ENCODE measurements at places on chromosomes 1 and 21. TPM values are rescaled to one million over a fixed set of nuclear protein-coding genes. Genes with fewer than 3 reads are reported as not detected.

DNA sequence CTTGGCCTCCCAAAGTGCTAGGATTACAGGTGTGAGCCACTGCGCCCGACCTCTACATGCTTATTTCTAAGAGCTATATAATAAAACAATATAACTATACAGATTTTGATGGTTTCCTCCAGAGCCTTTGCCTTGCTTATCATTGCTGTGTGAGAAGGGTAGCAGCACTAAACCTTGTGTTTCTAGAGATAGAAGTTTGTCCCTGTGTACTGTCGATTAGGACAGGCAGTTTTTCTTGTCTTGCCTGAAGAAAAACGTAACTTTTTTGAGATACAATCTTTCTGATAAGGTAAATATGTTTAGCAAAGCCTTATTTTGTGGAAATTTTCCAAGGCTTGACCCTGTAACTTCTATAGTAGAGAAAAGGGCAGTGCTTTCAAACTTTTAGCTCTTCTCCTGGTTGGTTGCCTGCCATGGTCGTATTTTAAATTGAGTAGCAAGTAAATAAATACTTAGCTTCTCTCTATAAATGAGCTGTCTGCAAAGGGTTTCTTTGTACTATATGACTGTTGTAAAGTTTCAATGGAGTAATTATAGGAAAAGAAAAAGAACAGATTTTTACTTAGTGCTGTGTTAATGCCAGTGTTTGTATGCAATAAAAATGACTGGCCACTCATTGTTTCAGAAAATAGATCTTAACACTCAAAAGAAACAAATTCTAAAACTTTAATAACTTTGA is 86.4 kb upstream of the CACYBP start:
- no peaks in the 10 kb centered on the region for H3K27me3 ChIP-seq
- no peak for DNase-seq

GRCh38 chr1:51561702-51562101 is 42.6 kb upstream of the EPS15 start:
- no peaks in the 10 kb centered on the region for H3K27me3 ChIP-seq
- DNase-seq, result no peak
- no peak overlapping the region for H3K4me3 ChIP-seq
- peaks cover 13% of the 10 kb centered on the region for H3K4me1 ChIP-seq
- H3K36me3 ChIP-seq, result no peaks in the 10 kb centered on the region
- no peak overlapping the region for H3K27ac ChIP-seq

GRCh38 chr1:155968051-155968400 is 10.3 kb downstream of the ARHGEF2 start:
- H3K4me1 ChIP-seq, result peaks cover 81% of the 10 kb centered on the region
- H3K27ac ChIP-seq, result peak overlapping the region; percentile 59
- H3K4me3 ChIP-seq, result peak overlapping the region; percentile 3
- H3K27me3 ChIP-seq, result no peaks in the 10 kb centered on the region

DNA sequence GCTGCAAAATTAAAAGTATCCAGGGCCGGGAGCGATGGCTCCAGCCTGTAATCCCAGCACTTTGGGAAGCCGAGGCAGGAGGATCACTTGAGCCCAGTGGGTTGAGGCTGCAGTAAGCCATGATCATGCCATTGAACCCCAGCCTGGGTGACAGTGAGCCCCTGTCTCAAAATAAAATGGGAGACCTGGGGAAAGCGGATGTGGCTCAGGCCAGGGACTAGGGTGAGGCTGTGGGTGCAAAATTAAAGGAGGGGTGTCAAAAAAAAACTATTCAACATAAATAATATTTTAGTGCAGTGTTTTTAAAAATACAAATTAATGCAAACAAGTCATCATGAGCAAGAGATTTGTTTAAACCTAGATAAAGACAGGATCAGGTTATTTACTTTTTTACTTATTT is 100.1 kb upstream of the SLC45A1 start:
- no peak for DNase-seq
- peaks cover 27% of the 10 kb centered on the region for H3K27me3 ChIP-seq
- H3K27ac ChIP-seq, result no peak overlapping the region
- peaks cover 14% of the 10 kb centered on the region for H3K4me1 ChIP-seq
- peak overlapping the region; percentile 51 for H3K4me3 ChIP-seq
- H3K36me3 ChIP-seq, result no peaks in the 10 kb centered on the region

- no peak for DNase-seq
- no peaks in the 10 kb centered on the region for H3K4me1 ChIP-seq
- no peak overlapping the region for H3K27ac ChIP-seq
- H3K4me3 ChIP-seq, result no peak overlapping the region
- H3K36me3 ChIP-seq, result no peaks in the 10 kb centered on the region
These were observed 482.9 kb downstream of the PTBP2 start for GRCh38 chr1:97204468-97204867.

LAPTM5 gene
- 642 TPM for total RNA-seq

DNA sequence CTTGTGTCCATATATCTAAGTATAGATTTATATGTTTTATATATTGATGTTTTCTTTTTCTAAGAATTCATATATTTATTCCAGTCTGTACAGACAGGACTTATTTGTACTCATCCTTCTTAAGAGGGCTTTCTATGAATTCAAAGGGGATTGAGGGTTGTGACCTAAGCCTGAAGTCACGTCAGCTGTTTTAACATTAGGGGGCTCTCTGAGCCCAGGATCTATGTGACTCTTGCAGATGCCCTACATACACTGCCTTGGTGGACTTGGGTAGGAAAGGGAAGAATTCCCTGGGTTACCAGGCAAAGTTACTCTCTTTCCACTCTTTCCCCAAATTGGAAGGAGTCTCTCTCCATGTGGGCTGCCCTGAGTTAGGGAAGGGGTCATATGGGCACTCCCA is 283.8 kb upstream of the DAB1 start:
- no peaks in the 10 kb centered on the region for H3K4me1 ChIP-seq
- H3K27me3 ChIP-seq, result no peaks in the 10 kb centered on the region
- no peaks in the 10 kb centered on the region for H3K36me3 ChIP-seq
- no peak for DNase-seq

GRCh38 chr1:202189001-202189790 is 4.4 kb upstream of the LGR6 start:
- H3K36me3 ChIP-seq, result no peaks in the 10 kb centered on the region
- peak; percentile 70 for DNase-seq
- peaks cover 18% of the 10 kb centered on the region for H3K4me1 ChIP-seq
- peaks cover 15% of the 10 kb centered on the region for H3K27me3 ChIP-seq
- no peak overlapping the region for H3K27ac ChIP-seq
- no peak overlapping the region for H3K4me3 ChIP-seq

DNA sequence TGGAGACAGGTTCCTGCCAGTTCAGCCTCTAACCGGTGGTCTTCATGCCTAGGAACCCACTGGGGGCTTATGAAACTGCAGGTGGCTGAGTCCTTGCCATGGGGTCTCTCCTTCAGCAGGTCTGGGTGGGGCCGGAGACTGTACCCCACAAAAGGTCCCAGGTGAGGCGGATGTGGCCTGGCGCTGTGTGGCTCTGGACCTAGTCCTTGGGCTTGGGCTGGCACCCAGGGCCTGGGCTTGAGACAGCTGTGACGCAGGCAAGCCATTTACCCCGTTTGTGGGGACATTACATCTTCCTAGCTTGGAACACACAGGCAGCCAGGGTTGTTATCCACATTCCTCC is 5.9 kb upstream of the SLX9 start:
- no peaks in the 10 kb centered on the region for H3K36me3 ChIP-seq
- DNase-seq, result no peak
- H3K4me3 ChIP-seq, result no peak overlapping the region
- H3K27ac ChIP-seq, result no peak overlapping the region
- peaks cover 46% of the 10 kb centered on the region for H3K4me1 ChIP-seq

DNA sequence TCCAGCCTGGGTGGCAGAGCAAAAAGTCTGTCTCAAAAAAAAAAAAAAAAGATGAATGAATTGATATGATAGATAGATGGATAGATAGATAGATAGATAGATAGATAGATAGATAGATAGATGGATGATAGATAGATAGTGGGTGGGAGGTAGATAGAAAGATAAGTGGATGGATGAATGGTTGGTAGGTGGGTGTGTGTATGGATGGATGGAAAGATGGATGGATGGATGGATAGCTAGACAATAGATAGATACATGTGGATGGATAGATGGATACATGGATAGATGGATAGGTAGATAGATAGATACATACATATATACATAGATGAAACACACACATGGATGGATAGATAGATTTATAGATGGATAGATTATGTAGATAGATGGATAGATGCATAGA is 28.5 kb downstream of the TRPM2 start:
- no peaks in the 10 kb centered on the region for H3K27me3 ChIP-seq
- no peaks in the 10 kb centered on the region for H3K36me3 ChIP-seq
- no peak for DNase-seq
- no peaks in the 10 kb centered on the region for H3K4me1 ChIP-seq
- H3K27ac ChIP-seq, result no peak overlapping the region
- no peak overlapping the region for H3K4me3 ChIP-seq

- no peak overlapping the region for H3K4me3 ChIP-seq
- H3K4me1 ChIP-seq, result no peaks in the 10 kb centered on the region
- H3K27ac ChIP-seq, result no peak overlapping the region
- no peaks in the 10 kb centered on the region for H3K27me3 ChIP-seq
- no peaks in the 10 kb centered on the region for H3K36me3 ChIP-seq
These were observed 372.5 kb upstream of the ST6GALNAC5 start for GRCh38 chr1:76494807-76495206.

TRABD2B gene
- total RNA-seq, result not detected

GRCh38 chr1:47659146-47659545 is 221.3 kb downstream of the FOXD2 start:
- H3K27ac ChIP-seq, result no peak overlapping the region
- no peaks in the 10 kb centered on the region for H3K4me1 ChIP-seq
- peaks cover 12% of the 10 kb centered on the region for H3K27me3 ChIP-seq

ITGB2 gene
- total RNA-seq, result 283 TPM

TEDDM1 gene
- total RNA-seq, result not detected

DNA sequence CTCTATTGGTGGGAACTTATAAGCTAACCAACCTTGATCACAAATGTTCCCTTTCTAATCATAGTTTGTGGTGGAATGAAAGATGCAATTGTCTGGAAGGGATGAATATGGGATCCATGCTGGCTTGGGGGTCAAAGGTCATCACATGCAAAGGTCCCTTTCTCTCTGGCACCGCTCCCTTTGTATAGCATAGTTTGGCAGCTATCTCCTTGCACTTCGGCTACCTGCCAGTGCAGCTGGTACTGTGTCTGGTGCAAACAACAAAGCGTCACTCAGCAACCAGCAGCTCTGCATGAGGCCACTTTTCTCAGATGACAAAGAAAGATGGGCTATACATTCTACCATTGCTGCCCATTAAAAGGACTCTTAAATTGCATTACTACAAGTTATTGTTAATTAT is 188.2 kb upstream of the NFIA start:
- no peaks in the 10 kb centered on the region for H3K27me3 ChIP-seq
- no peak for DNase-seq
- no peak overlapping the region for H3K27ac ChIP-seq

TSPEAR gene
- total RNA-seq, result not detected

- H3K27ac ChIP-seq, result no peak overlapping the region
- no peak for DNase-seq
- no peaks in the 10 kb centered on the region for H3K36me3 ChIP-seq
- peaks cover 15% of the 10 kb centered on the region for H3K4me1 ChIP-seq
- no peaks in the 10 kb centered on the region for H3K27me3 ChIP-seq
These were observed 3.4 kb upstream of the B3GALNT2 start for GRCh38 chr1:235507623-235508022.

FNDC10 gene
- 1.3 TPM for total RNA-seq

DNA sequence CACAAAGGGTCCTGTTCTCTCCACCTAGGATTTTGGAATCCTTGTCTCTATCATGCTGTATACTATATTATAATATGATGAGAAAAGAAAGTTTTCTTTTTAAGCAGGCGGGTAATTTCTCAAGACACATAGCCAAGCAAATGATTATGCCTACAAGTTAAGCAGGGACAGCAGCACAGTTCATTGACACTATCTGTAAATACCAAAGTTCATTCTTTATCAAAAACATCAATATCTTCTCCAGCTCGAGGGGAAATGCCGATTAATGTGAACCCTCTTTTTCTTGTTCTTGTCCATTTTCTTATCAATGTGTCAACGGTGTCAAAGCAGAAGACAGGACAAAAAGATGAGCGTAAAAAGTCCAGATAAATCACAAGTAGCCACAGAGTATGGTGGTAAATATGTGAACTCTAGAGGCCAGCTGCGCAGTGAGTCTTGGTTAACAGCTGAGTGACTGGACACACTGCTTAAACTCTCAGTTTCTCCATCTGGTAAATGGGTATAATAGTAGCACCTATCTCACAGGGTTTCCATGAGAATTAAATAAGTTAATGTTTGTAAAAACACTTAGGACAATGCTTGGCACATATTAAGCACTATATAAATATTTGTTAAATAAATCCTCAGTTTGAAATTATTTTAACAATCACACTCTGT is 30.9 kb downstream of the LPAR3 start:
- no peak overlapping the region for H3K4me3 ChIP-seq
- H3K27me3 ChIP-seq, result no peaks in the 10 kb centered on the region
- no peaks in the 10 kb centered on the region for H3K36me3 ChIP-seq
- peaks cover 29% of the 10 kb centered on the region for H3K4me1 ChIP-seq
- no peak for DNase-seq

DNA sequence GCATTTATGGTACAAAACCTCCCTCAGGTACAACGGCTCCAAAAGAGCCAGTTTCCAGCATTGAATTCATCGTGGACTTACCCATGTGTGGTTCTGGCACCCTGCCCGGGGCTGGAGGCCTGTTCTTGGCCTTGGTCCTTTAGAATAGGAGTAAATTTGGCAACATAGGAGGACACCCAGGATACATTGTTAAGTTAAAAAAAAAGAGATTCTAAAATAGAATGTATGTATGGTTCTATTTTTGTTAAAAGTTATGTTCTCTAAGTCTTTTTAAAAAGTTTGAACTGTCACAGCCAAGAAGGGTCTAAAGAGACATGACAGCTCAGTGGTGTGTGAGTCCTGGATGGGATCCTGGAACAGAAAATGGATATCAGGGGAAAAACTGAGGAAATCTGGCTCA is 25.9 kb downstream of the EPHX1 start:
- no peaks in the 10 kb centered on the region for H3K36me3 ChIP-seq
- no peak overlapping the region for H3K4me3 ChIP-seq
- no peaks in the 10 kb centered on the region for H3K27me3 ChIP-seq
- peaks cover 15% of the 10 kb centered on the region for H3K4me1 ChIP-seq
- H3K27ac ChIP-seq, result no peak overlapping the region
- no peak for DNase-seq

DNA sequence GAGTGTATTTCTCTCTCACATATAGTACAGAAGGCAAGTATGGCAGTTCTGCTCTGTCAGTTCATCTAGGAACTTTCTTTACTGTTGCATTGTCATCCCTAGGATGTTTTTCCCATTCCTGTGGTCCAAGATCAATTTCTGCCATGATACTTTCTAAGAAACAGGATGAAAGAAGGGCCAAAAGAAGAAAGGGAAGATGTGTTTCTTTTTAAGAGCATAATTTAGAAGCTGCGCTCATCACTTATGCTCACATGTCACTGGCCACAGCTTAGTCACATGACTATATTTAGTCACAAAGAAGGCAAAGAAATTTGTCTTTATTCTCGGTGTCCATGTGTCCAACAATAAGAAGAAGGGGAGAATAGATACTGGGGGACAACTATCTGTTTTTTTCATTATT is 7.0 kb upstream of the MAST2 start:
- H3K4me1 ChIP-seq, result no peaks in the 10 kb centered on the region
- no peaks in the 10 kb centered on the region for H3K27me3 ChIP-seq
- H3K27ac ChIP-seq, result no peak overlapping the region
- no peaks in the 10 kb centered on the region for H3K36me3 ChIP-seq
- H3K4me3 ChIP-seq, result no peak overlapping the region
- DNase-seq, result no peak

GRCh38 chr21:25572861-25573310 is 34.4 kb downstream of the MRPL39 start:
- no peak for DNase-seq
- peaks cover 7% of the 10 kb centered on the region for H3K4me1 ChIP-seq
- peak overlapping the region; percentile 59 for H3K27ac ChIP-seq
- H3K27me3 ChIP-seq, result no peaks in the 10 kb centered on the region
- H3K4me3 ChIP-seq, result peak overlapping the region; percentile 32

- H3K27me3 ChIP-seq, result no peaks in the 10 kb centered on the region
- H3K4me1 ChIP-seq, result no peaks in the 10 kb centered on the region
- DNase-seq, result no peak
- H3K27ac ChIP-seq, result no peak overlapping the region
- no peaks in the 10 kb centered on the region for H3K36me3 ChIP-seq
These were observed 149.0 kb upstream of the CACYBP start for GRCh38 chr1:174850726-174851125.

CENPS gene
- 3.7 TPM for total RNA-seq
